ENCODE measurements at places on chromosomes 2 and 18.

GRCh38 chr18:25052511-25052921 lies 299.4 kb downstream of the ZNF521 start:
- DNase-seq = no peak

GRCh38 chr2:72780477-72780876 lies 45.4 kb downstream of the EXOC6B start:
- peak; percentile 30 for DNase-seq

DNA sequence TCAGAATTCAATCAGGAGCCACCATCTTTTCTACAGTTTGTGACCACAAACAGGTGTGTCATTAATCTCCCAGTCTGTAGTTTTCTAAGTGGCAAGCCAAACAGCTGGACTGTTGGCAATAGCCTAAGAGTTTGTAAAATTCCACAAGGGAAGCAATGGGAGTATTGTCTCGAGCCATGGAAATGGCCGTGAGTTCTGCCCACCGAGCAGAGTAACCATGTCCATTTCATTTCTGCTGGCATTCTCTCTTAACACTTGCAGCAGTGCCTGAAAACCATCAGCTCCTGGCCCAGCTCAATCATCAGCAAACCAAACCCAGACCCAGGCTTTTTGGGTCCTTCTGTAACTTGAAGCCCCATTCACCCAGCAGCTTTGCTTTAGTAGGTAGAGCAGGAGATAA lies 387.8 kb upstream of the CDH7 start:
- no peak for DNase-seq

GRCh38 chr2:63000801-63001200 lies 49.8 kb upstream of the OTX1 start:
- no peak for DNase-seq

DNA sequence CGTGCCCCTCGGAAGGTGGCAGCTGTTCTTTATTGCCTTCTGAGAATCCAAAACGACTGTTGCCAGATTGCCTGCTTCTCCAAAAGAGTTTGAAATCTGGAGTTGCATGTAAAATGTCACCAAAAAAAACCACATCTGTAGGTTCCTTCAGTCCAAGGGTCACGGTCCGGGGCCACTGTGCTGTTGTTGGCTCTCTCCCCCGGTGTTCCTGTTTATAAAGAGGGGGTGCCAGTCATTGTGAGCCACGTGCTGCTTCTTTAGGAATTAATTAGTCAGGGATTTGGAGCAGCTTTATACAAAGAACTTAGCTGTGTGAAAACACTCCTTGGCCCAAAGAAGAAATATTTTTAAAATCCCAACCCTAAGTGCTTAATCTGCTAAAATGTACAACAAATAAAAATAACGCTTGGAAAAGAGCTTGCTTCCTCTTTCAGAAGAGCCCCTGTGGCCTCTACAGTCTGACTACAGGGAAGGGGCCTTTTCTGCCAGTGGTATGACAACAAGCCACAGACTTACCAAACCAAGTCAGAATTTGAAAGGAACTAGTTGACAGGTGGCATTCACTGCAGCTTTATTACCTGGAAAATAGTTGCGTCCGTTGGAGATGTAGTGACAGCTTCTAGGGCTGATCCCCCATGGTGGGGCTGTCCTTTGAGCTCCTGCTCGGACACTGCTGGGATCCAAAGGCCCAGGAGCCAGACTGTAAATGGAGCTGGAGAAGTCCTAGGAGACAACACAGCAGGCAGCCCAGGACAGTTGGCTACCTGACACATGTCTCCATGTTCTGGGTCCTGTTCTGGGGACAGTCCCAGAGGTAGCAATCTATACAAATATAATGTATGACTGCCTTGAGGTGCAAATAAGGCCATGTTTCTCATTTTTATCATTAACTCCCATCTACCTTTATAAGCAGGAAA lies 84.5 kb upstream of the SLC1A4 start:
- DNase-seq = no peak

- DNase-seq = no peak
These were observed 271.6 kb upstream of the MGAT5 start for GRCh38 chr2:133982256-133982655.

- no peak for DNase-seq
These were observed 77.8 kb downstream of the BCL2 start for GRCh38 chr18:63241760-63242159.

DNA sequence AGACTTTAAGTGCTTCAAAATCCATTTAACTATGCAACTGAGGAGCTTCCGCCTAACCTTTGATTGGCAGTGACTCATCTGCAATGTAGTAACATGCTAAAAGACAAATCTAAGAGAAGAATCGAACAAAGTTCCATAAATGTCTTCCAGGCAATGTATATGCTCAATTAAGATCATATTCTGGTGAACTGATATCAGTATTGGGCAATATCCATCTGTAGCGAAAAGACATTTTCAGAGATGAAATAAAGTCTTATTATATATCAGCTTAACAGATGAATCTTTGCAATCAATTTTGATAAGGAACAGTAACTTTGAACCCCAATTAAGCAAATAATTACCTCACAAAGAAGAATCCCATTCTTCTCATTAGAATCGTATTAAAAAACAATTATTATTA lies 11.6 kb downstream of the ZC3H8 start:
- DNase-seq = no peak

GRCh38 chr2:46650556-46651001 lies 171.2 kb downstream of the TMEM247 start:
- peak; percentile 59 for DNase-seq

DNA sequence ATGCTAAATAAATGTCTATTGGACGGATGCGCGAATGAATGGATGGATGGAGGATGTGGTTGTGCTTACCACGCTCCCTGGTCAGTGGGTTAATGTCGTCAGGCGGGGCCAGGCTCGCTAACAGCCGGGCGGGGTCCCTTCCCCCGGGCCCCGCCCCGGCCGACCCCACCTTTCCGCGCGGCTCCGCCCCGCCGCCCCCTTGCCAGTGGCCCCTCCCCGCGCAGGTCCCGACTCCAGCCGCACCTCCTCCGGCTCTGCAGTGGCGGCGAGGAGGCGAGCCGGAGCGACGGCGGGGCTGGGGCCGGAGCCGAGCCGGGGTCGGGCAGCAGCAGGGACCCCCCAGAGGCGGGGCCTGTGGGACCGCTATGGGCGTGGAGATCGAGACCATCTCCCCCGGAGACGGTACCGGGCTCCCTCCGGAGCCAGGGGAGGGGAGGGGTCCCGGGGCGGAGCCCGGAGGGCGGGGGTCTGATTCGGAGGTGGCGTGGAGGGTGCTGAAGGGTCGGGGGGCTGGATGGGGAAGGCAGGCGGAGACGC lies at the start of gene FKBP1B:
Gene FKBP1B (plus strand): TSS at position 257 of the 537 bp plus-strand sequence. CDS start 109 bp downstream, at position 366.
- no peak for DNase-seq

DNA sequence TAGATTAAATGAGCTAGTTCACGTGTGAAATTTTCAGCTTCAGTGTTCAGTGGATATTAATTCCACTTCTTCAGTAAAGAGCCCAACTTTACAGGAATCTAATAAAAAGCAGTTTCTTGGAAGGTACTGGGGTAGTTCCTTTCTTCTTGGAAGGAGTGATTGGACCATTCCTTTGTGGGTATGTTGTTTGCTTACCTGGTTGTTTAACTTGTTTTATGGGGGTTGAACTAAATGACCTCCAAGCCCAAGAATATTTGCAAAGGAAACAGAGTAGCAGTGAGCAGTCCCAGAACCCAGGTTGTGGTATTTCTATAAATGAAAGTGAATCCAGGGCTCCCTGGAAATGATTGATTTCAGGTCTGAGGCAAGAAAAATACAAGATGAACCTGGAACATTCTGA lies 31.4 kb downstream of the KCNJ13 start:
- no peak for DNase-seq

DNA sequence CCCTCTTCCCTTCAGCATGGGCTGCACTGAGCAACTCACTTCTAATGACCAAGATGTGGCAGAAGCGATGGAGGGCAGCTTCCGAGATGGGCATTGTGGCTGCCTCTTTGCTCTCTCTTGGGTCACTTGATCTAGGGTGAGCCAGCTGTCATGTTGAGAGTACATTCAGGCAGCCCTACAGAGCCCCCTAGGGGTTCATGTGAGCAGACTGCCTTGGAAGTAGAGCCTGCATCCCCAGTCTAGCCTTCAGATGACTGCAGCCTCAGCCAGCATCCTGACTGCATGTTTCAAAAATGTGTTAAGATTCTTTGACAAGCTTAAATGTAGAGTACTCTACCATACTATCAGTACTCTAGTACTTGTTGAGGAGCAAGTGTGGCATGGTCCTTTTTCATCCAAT lies 143.9 kb downstream of the NCK2 start:
- no peak for DNase-seq

GRCh38 chr2:145653553-145653952 lies 1133.6 kb upstream of the ZEB2 start:
- DNase-seq = no peak

DNA sequence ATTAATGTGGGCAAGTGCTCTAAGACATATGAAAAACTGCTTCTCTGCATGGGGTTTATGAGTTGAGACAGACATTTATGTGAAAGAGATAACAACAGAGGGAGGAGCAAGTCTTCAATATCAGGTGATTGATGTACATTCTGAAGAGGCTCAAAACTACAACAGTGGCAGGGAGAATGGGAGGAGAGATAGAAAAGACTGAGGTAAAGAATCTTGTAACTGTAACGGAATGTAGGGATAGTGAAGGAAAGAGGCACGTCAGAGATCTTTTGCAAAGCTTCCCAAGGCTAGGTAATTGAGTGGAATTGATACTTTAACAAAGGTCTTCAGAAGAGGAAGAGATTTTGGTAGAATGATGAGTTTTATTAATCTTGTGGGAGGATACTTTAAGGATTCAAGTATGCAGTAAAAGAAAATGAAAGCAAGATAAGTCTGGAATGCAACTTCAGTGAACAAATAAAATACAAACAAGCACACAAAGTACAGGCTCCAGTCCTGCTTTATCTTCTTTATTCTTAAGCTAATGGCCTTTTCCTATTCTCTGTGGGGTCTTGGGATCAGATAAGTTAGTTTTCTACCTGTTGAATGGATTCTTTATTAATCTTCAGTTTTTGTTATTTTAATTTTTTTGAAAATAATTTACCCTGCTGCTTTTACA lies 15.0 kb downstream of the SMAD4 start:
- DNase-seq = no peak

- no peak for DNase-seq
These were observed 59.0 kb downstream of the E2F6 start for GRCh38 chr2:11406958-11407381.

DNA sequence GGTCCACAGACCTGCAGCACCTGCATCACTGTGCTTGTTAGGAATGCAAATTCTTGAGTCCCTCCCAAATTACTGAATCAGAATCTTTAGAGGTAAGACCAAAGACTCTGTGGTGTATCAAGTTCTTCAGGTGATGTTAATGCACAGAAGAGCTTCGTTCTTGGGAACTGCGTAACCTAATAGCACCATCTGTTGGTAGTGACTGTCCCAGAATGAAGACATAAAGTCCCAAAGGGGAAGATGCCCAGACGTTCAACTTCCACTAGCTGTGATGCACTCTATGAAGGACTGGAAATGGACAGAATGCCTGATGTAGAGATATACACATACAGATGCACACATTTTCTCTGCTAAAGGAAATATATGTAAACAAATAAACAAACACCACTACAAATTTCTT lies 576.0 kb downstream of the LRP1B start:
- no peak for DNase-seq

DNA sequence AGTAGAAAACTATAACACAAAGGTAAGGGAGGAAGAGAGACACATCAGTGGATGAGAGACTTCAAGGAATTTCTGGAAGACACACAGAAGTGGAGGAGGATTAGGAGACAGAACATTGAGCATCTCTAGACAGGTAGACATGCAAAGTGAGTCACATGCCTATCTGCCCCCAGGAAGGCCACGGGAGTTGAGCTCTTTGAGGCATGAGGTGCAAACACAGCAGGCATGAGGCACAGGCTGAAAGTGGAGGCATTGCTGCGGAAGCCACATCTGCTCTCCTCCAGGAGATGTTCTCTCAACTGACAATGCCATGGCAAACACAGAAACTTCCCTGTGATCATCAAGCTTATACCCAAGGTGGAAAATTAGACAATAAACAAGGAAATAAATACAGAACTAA lies 481.6 kb upstream of the MYT1L start:
- no peak for DNase-seq

DNA sequence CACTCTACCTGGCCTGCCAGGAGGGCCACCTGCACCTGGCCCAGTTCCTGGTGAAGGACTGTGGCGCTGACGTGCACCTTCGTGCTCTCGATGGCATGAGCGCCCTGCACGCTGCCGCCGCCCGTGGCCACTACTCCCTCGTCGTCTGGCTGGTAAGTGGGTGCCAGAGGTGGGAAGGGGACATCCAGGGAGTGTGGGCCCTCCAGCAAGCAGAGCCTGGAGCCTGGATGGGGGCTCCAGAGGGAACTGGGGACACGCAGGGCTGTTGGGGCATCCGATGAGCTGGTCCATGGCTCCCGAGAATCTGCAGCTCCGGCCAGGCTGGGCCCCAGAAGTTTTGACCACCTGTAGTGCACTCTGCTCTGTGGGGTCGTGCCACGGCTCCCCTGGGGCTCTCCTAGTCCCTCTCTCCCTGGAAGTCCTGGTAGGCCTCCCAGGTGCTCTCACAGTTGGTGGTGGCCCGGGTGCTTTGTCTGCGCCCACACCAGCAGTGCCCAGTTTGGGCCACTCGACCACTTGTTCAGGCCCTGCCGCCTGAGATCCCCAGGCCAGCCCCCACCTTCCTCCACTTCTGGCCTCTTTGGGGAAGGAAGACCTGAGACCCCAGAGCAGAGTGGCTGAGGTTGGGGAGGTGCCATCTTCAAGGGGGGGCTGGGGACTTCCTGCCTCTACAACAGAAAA lies 4.7 kb downstream of the ESPNL start:
- no peak for DNase-seq

DNA sequence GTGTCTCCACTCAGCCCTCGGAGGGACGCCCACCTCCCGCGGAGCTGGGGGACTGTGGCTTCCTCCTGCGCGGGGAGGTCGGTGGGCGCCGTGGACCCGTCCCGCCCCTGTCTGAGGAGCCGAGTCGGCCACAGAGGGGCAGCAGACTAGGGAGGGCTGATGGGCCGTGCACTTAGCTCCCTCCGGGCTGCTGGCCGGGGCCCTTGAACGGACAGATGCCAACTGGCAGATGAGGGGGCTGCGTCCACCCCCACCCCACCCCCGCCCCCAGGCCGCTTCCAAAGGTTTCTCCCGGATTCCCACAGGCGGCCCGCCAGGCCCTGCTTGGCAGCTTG lies 10.4 kb upstream of the UBE2F start:
- DNase-seq = no peak

GRCh38 chr2:168378960-168379669 lies 77.0 kb upstream of the CERS6 start:
- DNase-seq = no peak

DNA sequence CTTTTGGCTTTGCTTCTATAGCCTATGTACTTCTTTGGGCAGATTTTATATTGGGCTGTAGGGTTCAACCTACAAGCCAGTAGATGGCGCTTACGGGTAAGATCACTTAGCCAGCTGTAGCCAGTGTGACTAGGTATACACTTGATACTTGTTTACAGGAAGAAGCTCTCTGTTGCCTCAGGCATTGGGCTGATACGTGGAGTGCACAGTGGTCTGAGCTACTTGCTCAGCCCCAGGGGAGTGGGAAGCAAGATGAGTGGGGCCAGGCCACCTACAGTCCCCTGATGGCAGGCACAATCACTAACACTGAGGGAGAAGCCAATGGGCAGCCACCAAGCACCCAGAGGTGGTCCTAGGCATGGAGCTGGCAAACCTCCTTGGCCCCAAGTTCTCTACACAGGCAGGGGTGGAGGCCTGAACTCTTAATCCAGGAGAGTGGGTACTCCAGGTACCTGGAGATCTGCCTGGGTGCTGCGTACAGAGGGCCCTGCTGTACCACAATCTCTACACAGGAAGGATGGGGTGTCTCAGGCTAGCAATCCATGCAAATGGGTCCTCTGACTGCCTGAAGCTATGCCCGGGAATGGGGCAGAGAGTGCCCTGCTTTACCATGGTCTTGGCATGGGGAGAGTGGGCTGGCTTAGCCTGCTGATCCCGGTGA lies 122.2 kb downstream of the NCOA1 start:
- DNase-seq = peak; percentile 79
